ENCODE measurements at places on chromosomes 6 and 20. TPM values are rescaled to one million over a fixed set of nuclear protein-coding genes. Genes with fewer than 3 reads are reported as not detected.
A peak's percentile ranks its signal among the peaks of the same experiment; 100 is the strongest.

DNA sequence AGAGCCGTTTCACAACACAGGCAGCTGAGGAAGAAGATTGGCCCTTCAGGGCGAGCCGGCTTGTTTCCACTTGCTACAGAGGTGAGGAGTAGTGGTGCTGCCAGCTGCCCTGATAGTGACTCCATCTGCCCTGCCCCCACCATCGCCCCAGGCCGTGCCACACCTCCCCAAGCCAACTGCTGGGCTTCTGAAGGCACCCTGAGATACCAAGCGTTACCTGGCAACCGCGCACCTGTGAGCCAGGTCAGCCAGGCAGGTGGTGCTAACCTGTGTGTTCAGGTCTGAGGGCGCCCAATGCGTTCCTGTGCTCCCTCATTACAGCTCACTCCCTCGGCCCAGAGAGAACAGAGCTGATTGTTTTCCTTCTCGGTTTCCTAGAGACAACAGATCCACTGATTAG, 299.1 kb upstream of the ID4 start:
- DNase-seq, result no peak

DNA sequence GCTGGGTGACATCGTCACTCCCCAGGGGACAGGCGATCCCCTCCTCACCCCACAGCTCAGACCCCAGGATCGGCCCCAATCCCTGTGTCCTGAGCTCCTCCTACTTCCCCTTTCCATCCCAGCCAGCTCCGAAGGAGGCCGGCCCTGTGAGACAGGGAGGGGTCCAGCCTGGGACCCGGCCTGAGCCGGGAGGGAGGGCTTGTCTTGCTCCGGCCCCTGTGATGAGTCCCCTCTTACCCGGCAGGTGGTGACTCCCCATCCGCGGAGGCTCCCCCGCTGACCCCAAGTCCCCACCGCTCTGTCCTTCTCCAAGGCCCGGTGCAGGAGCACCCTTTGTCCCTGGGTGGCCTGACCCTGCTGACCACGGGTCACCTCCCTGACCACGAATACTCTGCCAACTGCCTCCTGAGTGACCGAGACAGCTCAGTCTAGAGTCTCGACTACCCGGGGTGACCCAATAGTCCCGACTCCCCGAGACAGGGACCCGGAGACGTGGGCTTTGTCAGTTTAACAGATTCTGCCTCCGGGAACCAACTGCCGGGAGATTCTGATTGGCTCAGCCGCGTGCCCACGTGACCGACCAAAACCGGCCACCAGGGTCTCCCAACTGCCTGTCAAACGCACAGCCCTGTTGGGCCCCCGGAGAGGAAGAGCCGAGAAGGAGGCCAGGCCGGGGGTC, 187.4 kb upstream of the PROKR2 start:
- DNase-seq, result peak; percentile 79

GRCh38 chr6:158958504-158959386, 41.3 kb downstream of the RSPH3 start:
- DNase-seq, result no peak

DNA sequence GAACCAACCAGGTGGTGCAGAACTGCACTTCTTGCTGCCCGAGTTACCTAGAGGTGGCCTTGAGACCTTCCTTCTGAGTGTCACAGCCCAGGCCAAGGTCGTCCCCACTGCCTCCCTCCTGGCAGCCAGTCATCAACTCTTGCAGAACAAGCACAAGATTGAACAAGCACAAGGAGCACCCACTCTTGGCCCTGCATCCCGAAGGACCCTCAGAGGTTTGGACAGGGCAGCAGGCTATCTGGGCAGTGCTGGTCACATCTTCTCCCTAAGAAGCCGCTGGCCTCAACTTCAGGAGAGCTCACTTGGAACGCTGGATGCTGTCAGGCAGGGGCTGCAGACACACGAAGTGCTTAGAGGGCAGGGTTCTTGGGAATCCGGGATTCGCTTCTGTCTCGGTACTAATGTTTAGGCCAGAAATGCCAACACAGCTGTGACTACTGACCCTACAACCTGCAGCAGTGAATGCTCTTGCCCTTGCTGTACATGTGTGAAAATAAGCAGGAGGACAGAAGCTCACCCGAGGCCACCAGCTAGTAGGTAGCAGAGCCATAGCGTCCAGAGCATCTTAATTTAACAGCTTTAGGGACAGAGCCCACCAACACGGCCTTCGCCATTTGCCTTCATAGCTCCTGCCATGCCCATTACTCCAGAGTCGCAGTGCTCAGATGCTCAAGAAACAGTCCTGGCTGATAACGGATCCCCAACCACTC, 4.0 kb upstream of the ACSS1 start:
- DNase-seq, result no peak

DNA sequence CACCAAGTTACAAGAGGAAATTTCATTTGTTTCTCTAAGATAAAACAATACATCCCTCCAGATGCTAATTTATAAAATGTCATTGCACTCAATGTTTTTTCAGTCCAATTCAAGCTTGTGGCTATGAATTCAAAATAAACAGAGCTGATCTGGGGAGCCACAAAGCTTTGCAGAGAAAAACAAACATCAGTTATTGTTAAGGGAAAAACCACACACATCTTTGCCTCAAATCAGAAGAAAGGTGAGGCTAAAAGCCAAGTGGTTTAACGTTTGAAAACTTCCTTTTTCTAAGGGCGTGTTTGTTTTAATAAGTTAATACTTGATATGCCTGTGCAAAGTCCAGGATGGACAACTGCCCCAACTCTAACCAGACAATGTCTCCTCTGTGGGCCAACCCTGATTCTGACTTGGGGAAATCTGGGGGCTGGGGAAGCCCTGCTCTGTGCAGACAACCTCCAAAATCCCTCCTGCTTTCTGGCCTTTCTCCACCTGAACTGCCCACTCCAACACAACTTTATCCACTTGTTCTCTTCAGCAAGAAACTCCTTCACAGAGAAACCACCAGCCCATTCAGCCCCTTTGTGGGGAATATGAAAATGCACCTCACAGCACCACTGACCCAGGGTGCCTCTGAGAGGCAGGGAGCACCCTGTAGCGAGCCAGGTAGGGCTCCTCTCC, 44.6 kb upstream of the NT5E start:
- DNase-seq, result no peak

GRCh38 chr6:109441069-109441816, 719 bp downstream of the SMPD2 start:
- no peak for DNase-seq

DNA sequence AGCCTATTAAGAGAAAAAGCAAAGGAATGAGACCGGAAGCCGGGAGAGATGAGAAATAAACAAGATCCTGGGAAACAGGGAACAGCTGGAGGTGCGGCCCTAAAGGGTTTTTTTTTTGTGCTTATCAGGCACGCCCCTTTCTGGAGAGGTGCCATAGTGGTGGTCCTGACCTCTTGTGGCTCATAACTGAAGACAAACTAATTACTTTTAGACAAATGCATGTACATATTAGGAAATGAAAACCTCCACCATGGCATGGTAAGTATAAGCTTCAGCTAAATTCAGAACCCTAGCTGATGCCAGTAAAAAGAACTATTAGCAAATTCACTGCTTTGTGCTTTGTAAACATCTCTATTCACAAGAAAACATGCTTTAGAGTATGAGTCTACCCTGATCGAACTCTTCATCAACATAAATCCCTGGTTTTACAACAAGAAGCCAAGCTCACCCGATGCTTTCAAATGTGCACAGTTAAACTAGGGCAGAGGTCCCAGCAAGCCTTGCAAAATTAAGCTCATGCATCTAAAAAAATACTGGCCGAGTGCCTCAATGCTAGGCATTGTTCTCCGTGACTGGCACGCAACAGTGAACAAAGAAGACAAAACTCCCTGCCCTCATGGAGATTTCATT, 96.4 kb upstream of the MRPS10 start:
- DNase-seq, result no peak

DNA sequence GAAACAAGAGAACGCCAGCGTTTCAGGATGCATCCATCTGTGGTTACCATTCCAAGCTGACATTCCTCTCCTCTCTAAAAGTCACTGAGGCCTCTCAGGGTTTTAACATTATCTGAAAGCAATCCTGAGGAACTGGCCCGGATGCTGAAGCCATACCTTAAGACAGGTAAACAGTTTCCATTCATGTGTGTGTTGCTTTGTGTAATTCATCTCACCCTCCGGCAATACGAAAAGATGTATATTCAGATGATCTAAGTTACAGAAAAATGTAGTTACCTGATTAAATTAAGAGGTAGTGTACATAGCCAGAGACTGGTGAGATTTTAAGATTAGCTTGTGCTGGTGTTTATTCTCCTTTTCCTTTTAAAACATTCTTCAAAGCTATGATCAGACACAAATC, 68.4 kb upstream of the BACH2 start:
- no peak for DNase-seq

GRCh38 chr6:74605922-74606581, 599.8 kb downstream of the COL12A1 start:
- no peak for DNase-seq

- DNase-seq, result no peak
Measured at GRCh38 chr6:41193171-41193734, 7.7 kb downstream of the TREML2 start.

DNA sequence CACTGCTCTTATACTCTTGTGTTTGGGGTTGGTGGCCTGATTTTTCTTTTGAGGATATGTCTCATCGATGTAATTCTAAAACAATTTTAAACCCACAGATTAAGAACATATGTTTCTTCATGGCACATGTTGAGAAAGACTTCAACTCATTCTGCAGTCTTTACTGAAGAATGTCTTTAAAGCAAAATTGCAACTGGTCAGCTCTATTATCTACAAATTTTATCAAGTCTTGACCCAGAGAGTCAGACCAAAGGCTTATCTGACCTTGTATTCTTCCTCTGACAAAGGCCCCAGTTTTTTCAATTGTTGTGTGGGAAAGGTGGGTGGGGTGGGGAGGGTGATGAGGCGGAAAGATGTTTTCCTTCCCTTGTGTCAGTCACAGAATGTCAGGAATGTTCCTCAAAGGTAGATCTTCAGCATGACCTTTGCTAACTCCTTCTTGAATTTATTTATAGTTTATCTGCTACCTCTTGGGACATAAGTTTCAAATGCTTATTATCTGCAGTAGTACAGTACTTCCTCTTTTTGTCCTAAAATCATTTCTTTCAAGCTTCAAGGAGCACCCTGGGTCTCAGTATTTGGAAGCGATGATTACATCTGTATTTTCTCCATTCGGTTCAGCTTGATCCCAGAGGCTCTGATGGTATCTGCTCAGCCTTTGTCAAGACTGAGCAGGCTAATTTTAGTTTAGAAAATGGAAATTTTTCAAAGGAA, 63.2 kb upstream of the TIAM2 start:
- DNase-seq, result no peak

DNA sequence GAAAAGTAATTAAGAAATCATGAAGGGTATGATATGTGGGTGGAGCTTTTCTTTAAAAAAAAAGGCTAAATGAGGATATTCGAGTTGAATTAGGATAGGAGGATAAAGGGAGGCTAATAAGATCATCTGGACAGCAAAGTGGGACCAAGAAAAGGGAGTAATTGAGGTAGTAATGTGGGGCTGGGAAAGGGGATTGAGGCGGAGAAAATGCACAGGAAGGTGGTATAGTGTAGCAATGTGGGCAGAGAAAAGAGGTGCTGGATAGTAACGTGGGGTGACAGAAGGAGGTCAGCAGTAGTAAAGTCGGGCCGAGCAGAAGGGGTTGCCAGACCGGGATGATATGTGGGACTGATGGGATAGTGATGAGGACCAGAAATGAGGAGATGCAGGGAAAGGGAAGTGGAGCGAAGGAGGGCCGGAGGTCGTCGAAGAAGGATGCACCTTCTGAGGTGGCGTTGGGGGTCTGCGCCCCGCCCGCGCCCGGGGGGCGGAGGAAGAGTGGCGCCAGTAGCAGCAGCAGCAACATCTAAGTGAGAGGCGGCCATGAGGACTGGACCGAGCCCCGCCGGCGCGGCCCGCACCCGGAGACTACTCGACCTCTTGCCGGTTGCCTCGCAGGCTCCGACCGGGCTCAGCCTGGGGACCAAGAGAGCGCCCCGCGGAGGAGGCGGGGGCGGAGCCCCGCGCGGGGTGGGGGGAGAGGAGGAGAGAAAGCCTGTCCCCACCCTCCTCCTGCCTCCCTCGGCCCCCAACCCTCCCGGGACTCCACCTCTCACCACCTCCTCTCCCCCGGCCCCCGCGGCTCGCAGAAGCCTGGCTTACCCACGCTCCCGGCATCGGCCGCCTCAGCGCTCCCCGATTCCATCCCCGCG, 887 bp downstream of the GABBR1 start:
- peak; percentile 63 for DNase-seq

DNA sequence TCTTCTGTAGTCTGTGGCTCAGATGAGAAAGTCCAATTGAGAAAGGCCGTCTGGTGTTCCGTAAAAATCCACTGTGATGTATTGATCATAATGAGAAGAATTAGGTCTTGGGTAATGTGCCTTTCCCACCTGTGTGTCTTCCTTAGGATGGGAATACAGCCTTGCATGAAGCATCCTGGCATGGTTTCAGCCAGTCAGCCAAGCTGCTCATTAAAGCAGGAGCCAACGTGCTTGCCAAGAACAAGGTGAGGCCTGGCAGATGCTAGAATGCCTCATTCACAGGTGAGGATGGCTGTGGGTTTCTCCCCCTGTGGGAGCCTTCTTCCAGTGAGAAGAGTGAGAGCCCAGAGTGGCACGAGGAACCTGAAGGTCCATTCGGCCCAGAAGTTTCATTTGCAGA, 32.7 kb downstream of the LYRM2 start:
- DNase-seq, result no peak

DNA sequence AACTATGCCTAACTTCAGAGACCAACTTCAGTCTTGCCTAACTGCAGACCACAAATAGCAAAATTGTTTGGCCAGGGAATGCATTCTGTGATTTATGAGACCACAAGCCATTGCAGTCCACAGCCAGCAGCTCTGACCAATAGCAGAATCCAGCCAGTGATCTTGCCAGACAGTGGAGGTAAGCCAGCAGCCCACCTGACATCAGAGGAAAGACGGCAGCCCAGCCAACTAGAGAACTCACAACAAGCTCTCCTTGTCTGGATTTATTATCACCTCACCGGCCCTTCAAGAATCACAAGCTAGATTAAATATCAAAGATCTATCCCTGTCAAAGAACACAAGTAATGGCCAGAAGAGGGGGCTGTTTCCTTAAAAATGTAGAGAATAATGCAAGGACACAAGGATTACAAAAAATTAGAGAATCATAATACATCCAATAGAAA, 66.5 kb upstream of the SLC35F1 start:
- no peak for DNase-seq

- no peak for DNase-seq
Measured at GRCh38 chr6:160121981-160122380, 366 bp downstream of the SLC22A1 start.

- no peak for DNase-seq
Measured at GRCh38 chr6:137011406-137011805, 33.4 kb downstream of the IL20RA start.

GRCh38 chr20:62233684-62234083, 4.6 kb upstream of the OSBPL2 start:
- no peak for DNase-seq

GRCh38 chr6:35594503-35595186, 81.9 kb upstream of the TULP1 start:
- DNase-seq, result no peak

GRCh38 chr6:156185113-156185512, 592.1 kb upstream of the ARID1B start:
- DNase-seq, result no peak

- DNase-seq, result no peak
Measured at GRCh38 chr20:20528861-20529260, 161.0 kb downstream of the INSM1 start.

- DNase-seq, result no peak
Measured at GRCh38 chr6:26187981-26188635, 100.9 kb downstream of the HFE start.

GRCh38 chr20:19095762-19096161, 116.7 kb upstream of the SLC24A3 start:
- DNase-seq, result no peak

The FABP7 gene
- total RNA-seq, result 1,193 TPM

The FERMT1 gene
- total RNA-seq, result 1.2 TPM

The BNIP5 gene
- under 0.01 TPM for total RNA-seq

The CEP250 gene
- 21.6 TPM for total RNA-seq

The HLA-DPA1 gene
- total RNA-seq, result 1.6 TPM

The WFDC5 gene
- total RNA-seq, result not detected

The MCCD1 gene
- not detected for total RNA-seq

Measured in frontal cortex (tissue), 4 donors.